Central memory CD4-positive, alpha-beta T cell (primary cell): ENCODE measurements at places on chromosomes 5 and 9.
A peak's percentile ranks its signal among the peaks of the same experiment; 100 is the strongest.

DNA sequence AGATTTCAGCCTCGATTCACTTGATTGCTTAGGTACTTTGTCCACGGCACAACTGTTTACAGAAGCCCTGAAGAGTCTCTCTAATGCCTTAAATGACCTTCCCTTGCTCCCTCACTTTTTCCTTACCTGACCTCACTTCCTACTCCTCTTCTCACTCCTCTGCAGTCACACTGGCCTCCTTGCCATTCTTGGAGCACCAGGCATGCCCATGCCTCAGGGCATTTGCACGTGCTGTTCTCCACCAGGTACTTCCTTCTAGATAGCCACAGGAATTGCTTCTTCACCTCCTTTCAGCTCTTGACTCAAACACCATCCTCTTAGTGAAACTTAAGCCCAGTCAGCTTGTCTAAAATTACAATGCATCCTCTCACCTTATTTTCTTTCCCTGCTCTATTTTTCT is 52.4 kb upstream of the TRAF1 start:
- no peak for DNase-seq

DNA sequence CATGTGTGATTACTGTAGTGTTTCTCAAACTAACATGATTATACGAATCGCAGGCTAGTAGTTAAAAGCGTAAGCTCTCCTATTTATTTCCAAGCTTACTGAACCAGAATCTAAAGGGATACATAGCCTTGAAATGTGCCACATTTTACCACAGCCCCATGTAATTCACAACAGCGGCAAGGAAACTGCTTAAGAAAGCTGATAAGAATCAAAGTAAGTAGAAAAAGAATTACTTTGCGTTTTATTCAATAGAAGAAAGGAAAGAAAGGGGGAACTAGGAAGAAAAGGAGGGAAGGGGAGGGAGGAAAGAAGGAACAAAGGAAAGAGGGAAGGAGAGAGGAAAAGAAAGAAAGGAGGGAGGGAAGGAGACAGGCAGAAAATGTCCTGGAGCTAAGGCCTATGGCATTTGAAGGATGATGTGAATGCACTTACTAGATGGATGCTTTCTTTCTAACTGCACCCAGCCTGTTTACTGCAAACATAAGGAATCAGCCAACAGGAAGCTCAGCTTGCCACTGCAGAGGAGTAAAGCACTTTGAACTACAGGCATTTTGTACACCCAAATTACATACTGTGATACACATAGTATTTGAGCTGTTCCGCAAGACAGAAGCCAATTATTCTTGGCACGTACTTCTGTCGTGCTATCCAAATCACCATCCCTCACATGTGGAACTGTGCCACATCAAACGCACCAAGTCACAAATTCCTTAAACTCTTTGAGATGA is 521.7 kb downstream of the RAB3C start:
- DNase-seq: no peak

- DNase-seq: no peak
Observed at GRCh38 chr9:103082494-103082893, 87.4 kb downstream of the CYLC2 start.

DNA sequence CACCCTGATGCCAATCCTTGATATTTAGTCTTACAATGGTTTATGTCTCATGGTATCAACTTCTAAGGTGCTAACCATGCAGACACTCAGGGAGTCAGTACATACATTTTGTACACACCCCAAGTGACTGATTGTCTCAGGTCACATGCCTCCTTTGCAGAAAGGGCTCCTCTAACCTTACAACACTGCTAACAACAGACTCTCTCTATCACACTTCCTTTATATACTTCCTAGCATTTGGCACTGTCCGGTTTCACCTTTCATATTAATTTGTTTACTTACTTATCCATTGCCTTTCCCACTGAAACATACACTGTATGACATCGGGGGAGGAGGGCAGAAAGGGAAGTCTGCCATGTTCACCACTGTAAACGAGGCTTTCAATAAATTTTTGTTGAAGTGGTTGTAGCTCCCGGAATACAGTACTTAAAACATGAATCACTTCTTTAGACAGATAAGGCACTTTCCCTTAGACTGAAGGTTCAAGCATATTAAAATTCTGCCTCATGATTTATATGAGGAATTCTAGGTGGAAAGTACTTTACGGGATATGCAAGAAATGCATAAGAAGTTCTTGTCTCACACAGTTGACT is 20.6 kb downstream of the EMB start:
- no peak for DNase-seq

GRCh38 chr5:68369457-68370125 is 154.0 kb downstream of the PIK3R1 start:
- DNase-seq: peak; percentile 31

DNA sequence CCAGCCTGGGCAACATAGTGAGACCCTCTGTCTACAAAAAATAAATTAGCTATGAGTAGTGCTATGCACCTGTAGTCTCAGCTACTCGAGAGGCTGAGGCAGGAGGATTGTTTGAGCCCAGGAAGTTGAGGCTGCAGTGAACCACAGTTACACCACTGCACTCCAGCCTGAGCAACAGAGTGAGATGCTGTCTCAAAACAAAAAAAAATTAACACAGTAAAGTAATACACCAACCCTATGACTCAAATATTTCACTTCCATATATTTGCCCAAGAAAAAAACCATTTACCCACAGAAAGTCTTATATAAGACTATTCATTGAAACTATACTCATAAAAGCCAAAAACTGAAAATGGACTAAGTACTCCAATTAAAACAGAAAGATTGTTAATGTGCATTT is 16.2 kb downstream of the SMIM23 start:
- DNase-seq: no peak

DNA sequence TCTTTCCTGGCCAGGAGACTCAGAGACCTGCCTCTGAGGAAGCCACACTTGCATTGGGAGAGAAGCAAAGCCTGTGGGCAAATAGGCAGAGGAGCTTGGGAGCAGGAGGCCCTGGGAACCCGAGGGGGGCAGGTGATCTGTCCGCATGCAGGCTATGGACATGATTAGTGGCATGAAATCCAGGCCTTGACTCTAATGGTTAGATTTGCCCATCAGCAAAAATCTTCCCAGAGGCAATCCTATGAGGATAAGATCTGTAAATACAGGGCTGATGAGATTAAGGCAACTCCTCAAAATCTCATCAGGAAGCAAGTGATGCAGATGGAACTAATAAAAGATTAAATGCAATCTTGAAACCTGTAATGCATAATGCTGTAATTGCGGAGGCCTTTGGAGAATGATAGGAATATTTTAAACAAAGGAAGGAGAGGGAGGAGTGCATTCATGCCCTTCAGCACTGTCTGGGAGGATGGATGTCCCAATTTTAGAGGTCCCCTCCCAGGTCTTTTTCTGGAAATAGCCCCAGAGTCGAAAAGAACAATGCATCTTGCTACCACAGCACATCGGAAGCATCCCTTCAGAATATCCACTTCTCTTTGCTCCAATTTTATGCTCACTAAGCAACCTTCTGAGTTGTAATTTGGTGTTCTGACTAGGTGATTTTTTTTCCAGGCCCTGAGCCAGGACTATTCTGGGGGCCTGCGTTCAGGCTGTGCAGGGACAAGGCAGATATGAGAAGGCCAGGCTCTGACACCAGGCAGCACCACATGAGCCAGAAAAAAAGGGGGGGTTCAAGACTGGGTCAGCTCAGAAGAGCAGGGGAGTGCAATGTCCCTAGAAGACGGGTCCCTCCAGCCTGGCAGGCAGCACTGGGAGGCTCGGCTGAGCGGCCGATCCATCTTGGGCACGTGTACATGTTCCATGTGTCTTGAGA is 66.5 kb downstream of the MED10 start:
- no peak for DNase-seq

- no peak for DNase-seq
Observed at GRCh38 chr5:125883223-125883622, 540.0 kb upstream of the GRAMD2B start.

DNA sequence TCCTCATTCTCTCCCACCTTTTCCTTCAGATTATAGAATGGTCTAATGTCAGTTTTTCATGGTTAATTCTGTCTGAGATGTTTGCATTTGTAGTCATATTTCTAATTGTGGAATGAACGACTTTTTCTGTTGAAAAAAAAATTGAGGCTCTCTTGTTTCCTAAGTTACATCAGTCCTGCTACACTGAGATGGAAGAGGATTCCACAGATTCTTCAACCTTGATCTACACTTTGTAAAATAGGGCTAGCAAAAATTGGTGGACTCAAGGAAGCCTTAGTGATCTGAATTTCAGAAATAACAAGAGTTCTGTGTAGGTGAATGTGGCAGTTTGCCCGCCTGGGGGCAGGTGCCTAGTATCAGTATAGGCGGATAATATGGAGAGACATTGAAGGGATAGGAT is 51.9 kb downstream of the ERBIN start:
- DNase-seq: no peak

DNA sequence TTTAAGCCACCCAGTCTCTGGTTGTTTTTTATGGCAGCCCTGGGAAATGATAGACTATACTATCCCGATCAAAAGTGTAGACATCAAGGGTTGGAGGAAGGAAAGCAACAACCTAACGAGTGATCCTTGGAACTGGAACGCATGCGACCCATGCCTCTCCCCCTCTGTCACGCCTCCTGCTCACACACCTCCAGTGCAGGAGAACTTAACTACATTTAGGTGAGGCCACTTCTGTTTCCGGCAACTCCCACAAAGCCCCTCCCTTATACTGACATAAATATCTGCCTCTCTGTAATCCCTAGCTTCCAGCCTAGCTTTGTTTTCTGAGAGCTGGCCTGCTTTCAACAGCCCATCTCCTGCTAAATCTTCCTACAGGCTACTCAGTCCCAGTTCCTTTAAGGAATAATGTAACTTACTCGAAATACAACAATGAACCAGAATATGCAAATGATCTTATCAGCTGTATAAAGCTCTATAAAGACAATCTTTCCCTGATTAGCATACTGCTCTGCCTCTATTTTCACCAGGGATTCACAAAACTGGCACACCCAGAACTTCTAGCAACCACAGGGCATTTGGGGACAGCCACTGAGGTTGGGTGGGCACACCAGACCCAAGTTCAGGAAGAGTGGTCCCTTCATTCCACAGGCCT is 73.9 kb downstream of the GABBR2 start:
- DNase-seq: no peak

GRCh38 chr5:33737697-33738096 is 154.1 kb downstream of the ADAMTS12 start:
- no peak for DNase-seq

GRCh38 chr5:42491699-42492098 is 68.5 kb downstream of the GHR start:
- no peak for DNase-seq

GRCh38 chr9:107933097-107933496 is 443.5 kb upstream of the KLF4 start:
- no peak for DNase-seq
